ENCODE measurements at places on chromosomes 13 and 19. TPM values are rescaled to one million over a fixed set of nuclear protein-coding genes. Genes with fewer than 3 reads are reported as not detected.

KIR2DL3 gene
- not detected for total RNA-seq

LILRB4 gene
- total RNA-seq = not detected

HSD17B14 gene
- total RNA-seq = 4.8 TPM

NCAN gene
- not detected for total RNA-seq
